ENCODE measurements at places on chromosomes 7 and 10.

- ATAC-seq, result peak; percentile 12
Measured at GRCh38 chr10:22712211-22712955, 2.0 kb downstream of the PIP4K2A start.

- ATAC-seq, result no peak
Measured at GRCh38 chr10:44460416-44460815, 75.5 kb upstream of the CXCL12 start.

DNA sequence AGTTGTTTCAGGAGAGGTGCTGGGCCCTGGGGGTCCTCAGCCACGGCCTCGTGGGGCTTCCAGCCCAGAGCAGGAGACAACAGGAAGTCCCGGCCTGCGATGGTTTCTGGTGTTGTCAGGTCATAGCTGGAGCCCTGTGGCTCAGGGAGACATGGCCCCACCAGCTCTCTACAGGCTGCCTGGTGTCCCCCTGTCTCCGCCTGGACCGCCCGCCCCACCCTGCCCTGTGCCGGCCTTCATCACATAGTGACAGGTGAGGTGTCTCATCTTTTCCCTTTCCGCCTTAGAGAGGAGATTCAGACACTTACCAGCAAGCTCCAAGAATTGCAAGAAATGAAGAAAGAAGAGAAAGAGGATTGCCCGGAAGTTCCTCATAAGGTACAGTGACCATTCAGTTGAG is 35.8 kb downstream of the IQCE start:
- no peak for ATAC-seq

DNA sequence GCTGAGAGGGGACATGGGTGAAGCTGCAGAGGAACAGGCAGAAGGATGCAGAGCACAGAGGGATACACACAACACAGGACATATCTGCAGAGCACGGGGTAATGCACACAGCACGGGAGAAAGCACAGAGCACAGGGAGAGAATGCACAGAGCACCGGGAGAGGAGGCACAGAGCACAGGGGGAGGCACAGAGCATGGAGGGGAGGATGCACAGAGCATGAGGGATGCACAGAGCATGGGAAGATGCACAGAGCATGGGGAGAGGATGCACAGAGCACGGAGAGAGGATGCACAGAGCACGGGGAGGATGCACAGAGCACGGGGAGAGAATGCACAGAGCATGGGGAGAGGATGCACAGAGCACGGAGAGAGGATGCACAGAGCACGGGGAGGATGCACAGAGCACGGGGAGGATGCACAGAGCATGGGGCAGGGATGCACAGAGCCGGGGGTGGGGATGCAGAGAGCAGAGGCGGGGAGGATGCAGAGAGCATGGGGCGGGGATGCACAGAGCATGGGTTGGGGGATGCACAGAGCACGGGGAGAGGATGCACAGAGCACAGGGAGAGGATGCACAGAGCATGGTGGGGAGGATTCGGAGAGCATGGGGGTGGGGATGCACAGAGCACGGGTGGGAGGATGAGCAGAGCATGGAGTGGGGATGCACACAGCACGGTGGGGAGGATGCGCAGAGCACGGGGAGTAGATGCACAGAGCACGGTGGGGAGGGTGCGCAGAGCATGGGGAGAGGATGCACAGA is 230.0 kb downstream of the ADAM12 start:
- ATAC-seq, result no peak

DNA sequence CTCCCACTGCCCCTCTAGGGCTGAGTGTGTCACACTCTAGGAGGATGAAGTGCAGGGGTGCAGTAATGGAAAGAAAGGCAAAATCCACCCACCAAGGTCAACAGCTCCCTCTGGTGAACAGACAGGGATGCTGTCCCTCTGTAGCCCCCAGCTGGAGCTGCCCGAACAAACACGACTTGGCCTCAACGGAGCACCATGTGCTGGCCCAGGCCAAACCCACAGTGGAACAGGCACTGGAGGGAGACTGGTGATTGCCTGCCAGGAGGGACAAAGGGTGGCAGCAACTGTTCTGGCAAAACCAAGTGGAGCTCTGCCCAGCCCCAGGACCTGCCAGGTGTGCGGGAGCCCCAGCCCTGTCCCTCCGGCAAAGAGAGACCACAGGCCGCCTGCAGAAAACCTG is 20.7 kb downstream of the PDIA4 start:
- ATAC-seq, result peak; percentile 28

DNA sequence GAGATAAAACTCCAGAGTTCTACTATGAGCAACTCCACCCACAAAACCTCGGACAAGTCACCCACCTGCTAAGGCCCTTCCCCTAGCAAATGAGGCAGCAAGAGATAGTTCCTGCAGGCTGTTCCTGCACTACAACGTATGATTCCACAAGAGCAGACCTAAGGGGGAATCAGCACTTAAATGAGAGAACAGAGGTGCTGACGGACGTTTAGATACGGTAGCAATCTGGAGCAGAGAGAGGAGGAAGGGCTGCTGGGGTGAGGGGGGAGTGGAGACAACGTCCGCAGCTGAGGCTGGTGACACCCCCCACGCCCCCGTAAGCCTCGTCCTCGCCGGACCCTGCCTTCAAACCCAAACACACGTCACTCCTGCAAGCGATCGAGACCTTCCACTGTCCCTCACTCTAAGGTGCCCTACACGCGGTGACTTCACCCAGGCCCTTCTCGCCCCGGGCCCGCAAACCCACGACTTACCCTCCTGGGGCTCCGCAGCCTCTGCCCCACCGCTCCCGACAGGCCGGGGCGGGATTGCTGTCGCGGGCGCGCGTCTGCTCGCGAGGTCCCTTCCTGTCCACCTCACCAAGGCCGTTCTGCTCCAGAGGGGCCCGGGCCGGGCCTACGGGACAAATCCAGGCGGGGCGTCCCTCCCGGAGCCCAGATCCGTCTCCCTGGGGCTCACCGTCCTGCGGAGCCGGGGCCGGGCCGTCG is 635 bp downstream of the ZNF12 start:
- peak; percentile 40 for ATAC-seq

DNA sequence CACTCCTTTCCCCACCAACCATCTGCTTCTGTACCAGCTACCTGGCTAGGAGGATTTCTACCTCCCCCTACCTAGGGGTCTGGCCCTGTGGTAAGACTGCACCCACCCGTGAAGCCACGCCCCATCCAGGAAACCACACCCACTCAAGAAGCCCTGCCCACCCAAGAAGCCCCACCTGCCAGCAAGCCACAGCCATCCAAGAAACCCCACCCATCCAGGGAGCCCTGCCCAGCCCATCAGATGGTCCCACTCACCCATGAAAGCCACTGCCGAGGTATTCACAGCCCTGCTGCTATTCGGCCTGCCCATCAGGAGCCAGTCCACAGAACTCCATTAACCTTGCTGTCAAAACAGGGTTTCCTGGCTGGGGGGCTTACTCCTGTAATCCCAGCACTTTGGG is 15.6 kb upstream of the MUC3A start:
- ATAC-seq, result no peak

GRCh38 chr7:123305840-123306375 is 106.1 kb upstream of the SLC13A1 start:
- ATAC-seq, result no peak

GRCh38 chr7:44735403-44736165 is 13.1 kb upstream of the ZMIZ2 start:
- peak; percentile 86 for ATAC-seq

DNA sequence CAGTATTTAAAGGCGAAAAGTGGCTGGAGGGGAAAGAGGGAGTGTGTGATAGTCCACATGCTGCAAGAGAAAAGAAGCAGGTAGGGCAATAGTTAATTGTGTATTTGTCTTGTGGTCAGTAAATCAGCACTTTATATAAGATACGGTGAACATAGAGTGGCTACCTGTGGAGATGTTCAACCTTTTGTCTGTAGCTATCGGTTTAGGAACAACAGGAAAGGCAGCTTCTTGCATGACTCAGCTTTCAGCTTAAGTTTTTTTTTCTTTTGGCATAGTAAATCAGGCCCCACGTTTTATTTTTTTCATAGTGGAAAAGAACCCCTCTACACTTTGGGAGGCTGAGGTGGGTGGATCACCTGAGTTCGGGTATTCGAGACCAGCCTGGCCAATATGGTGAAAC is 14.2 kb upstream of the MTPN start:
- ATAC-seq, result no peak

DNA sequence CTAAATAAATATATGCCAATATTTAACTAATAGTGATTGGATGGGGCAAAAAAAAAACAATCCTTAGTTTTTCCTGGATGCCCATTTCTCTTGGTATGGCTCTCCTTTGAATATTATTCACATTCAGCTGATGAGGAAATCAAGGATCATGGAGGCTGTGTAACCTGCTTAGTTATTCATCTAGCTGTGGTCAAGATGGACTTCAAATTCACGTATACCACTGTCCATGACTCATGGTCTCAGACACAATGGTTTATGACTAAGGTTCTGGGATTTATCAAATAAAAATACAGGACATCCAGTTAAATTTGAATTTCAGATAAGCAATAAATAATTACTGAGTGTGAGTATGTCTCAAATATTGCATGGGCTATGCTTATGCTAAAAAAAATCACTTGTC is 191.5 kb upstream of the CELF2 start:
- ATAC-seq, result no peak

GRCh38 chr7:38574086-38574485 is 57.1 kb downstream of the AMPH start:
- ATAC-seq, result no peak

DNA sequence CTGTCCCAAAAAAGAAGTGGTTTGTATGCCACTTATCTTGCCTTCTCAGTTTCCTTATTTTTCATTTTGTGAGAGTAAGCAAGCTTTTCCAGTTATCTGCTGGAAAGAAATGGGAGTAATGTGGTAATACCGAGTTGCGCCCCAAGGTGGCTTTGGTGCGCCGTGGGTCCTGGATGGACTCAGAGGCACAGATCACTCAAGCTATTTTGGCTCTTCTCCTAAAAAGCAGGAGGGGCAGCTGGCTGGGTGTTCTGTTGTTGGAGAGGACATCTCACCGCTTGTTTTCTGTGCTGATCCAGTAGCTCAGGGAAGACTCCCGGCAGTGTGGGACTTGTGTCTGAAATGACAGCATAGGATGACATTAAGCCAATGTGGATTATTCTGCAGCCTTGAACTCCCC is 16.4 kb downstream of the PRKRIP1 start:
- peak; percentile 81 for ATAC-seq

GRCh38 chr10:132447446-132448247 is 50.6 kb downstream of the PWWP2B start:
- ATAC-seq, result peak; percentile 48

- ATAC-seq, result no peak
Measured at GRCh38 chr7:53350241-53350640, 314.8 kb downstream of the POM121L12 start.

GRCh38 chr10:103278862-103279298 is 1.9 kb downstream of the INA start:
- ATAC-seq, result no peak

GRCh38 chr7:93933156-93933555 is 11.6 kb downstream of the GNG11 start:
- ATAC-seq, result no peak

- no peak for ATAC-seq
Measured at GRCh38 chr10:550665-551372, 138.6 kb downstream of the DIP2C start.

DNA sequence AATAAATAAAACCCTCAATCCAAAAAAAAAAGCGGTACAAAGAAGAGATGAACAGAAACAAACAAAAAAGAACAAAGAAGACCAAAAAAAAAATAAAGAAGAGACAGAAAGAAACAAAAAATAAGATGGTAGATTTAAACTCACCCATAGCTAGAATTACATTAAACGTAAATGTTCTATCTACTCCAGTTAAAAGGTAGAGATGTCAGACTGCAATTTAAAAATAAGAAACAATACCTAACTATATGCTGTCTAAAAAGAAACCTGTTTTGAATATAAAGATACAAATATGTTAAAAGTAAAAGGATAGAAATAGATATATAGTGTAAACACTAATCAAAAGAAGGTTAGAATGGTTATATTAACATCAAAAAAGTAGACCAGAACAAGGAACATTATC is 31.7 kb upstream of the ANAPC16 start:
- ATAC-seq, result no peak

GRCh38 chr7:157208571-157209413 is 70.1 kb downstream of the UBE3C start:
- ATAC-seq, result no peak

GRCh38 chr7:30493228-30493627 is 11.4 kb downstream of the GGCT start:
- no peak for ATAC-seq

DNA sequence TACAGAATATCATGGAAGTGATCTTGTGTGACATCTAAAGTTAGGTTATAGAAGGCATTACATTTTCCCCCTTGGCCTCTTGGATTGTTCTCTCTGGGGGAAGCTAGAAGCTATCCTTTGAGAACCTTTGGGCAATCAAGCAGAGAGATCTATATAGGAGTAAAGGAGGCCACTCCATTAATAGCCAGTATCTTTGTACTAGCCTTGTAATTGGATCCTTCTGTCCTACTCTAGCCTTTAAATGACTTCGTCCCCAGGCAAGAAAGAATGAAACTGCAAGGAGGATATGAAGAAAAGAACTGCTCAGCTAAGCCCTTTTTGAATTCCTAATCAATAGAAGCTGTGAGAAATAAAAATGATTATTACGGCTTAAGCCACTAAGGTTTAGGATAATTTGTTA is 230.9 kb downstream of the AGMO start:
- ATAC-seq, result no peak

DNA sequence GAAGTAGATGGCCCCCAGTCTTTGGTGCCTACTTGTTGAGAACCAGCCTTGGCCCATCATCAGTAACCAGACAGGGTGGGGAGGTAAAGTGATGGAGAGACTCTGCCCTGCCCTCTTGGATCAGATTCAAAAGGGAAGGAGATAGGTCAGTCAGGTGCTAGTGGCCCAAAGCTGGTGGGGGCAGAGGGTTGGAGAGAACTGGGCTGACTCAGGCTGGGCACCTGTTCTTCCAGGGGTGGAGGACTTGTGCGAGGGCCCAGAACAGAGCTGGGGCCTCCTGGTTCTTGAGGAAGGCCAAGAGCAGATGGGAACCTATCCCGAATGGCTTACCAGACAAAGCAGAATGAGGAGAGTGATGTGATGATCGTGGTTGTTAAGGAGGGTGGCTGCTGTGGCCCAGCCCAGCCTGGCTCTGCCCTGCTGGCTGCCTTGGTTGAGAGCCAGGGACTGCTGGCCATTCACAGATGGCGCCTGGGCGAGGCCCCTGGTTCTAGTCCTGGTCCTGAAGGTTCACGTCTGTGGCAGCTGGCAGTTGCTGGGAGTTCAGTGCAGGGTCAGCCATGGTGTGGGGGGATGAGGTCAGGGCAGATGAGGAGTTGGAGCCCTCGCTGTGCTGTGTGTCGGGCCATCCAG is 36.6 kb downstream of the PALD1 start:
- ATAC-seq, result no peak

DNA sequence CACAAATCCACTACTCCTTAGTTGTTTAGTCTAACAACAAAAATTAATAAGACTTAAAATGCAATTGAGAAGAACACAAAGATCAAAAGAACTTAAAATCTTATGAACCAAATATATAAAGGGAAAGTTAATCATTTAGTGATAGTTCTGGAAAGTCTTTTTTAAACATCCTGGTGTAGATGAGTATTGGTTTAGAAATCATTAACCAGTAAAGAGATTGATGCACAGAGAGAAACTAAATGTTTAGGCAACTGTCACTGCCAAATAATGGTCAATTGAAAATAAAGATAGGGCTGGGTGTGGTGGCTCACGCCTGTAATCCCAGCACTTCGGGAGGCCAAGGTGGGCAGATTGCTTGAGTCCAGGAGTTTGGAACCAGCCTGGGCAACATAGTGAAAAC is 44.9 kb downstream of the SP8 start:
- ATAC-seq, result no peak
